ENCODE measurements at places on chromosomes 2 and 18.

DNA sequence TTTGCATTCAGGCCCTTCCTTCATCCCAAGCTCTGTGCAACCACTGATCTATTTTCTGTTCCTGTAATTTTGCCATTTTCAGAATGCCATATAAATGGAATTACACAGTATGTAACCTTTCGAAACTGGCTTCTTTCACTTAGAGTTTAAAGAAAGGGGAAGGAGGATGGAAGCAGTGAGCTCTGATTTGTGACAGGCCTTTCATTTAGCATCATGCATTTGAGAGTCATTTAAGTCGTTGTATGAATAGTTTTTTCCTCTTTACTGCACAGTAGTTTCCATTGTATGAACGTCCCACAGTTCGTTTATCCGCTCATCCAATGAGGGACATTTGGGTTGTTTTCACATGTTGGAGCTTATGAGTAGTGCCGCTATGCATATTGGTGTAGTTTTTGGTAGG is 67.0 kb downstream of the LBH start:
- DNase-seq = no peak

DNA sequence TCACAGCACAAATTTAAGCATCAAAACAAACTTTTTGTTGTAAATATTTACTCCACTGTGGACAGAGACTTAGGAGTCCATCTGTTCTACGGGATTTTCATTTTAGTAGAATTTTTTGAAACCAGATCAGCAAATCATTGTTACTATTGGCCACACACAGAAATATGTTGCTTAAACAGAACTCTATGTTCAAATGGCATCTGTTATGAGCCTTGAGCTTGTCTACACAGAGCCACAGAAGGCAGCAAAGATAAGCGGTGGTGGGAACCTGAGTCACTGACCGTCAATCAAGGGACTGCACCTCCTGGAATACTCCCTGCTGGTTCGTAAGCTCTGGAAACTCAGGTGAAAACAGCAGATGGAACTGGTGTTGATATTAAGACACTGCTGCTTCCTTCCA is 156.8 kb downstream of the TMEM200C start:
- DNase-seq = peak; percentile 13

GRCh38 chr2:112597537-112598322 is 13.3 kb downstream of the CHCHD5 start:
- no peak for DNase-seq

DNA sequence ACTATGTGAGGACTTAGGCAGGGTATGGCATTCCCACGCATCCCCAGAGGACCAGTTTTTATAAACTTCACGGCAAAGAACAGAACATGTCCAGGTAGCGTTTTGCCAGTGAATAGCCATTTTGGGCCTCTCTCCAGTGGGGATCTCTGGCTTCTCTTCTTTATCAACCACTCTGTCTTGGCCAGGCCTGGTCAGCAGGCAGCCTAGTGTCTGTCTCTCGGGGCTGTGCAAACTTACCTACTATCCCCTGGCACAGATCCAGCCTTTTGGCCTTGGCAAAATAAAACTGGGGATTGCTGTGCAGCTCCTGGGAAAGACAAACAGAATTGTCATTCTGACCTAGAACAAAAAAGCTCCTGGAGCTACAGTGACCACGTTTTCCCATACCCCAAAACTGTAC is 14.5 kb downstream of the CAPN14 start:
- no peak for DNase-seq

GRCh38 chr18:39591649-39592048 is 2026.1 kb upstream of the CELF4 start:
- no peak for DNase-seq

- no peak for DNase-seq
Observed at GRCh38 chr2:53130441-53130943, 637.1 kb upstream of the CHAC2 start.

GRCh38 chr18:22559414-22560274 is 141.9 kb upstream of the CTAGE1 start:
- DNase-seq = no peak

DNA sequence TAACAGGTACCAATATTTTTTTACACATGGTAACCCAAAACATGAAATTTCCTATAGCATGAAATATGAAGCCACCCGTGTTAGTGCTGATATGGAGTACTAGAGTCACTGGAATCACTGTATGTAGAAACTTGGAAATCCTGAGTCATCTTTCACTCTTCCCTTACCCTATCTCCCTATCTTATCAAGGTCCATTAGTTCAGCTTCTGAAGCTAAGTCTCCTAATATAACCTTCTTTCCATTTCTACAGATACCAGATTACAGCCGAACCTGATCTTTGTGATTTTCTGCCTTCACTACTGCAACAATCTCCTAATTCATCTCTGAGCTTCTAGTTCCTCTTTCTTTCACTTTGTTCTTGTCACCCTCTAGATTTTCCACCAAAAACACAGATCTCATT is 59.0 kb downstream of the SEPTIN10 start:
- no peak for DNase-seq

All from cerebellar nuclear complex (tissue), 1 donor.